Stimulated activated CD8-positive, alpha-beta memory T cell treated with anti-CD3 and anti-CD28 coated beads, Interleukin-4, amount 100 ng/mL, for 1 hour (primary cell): ENCODE measurements at places on chromosomes 2 and 18.

DNA sequence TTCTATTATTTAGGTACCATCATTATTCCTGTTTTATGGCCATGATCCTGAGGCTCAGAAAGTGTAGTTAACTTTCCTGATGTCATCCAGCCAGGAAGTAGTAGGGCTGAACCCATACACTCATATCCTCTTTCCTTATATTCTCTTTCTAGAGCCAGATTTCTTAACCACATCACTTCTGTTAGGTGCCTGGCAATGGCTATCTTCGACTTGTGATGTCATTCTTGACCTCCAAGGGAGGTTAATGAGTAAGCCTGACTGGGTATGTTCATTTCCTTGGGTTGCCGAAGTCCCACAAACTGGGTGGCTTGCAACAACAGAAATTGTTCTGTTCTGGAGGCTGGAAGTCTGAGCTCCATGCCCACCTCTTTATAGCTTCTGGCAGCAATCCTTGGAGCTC, 43.4 kb downstream of the ITGB6 start:
- DNase-seq: no peak

- no peak for DNase-seq
Observed at GRCh38 chr2:102350137-102350793, 5.3 kb upstream of the IL18R1 start.

GRCh38 chr2:173750353-173750801, 214.8 kb downstream of the SP3 start:
- DNase-seq: no peak

- no peak for DNase-seq
Observed at GRCh38 chr2:47088371-47089082, 66.6 kb downstream of the STPG4 start.

DNA sequence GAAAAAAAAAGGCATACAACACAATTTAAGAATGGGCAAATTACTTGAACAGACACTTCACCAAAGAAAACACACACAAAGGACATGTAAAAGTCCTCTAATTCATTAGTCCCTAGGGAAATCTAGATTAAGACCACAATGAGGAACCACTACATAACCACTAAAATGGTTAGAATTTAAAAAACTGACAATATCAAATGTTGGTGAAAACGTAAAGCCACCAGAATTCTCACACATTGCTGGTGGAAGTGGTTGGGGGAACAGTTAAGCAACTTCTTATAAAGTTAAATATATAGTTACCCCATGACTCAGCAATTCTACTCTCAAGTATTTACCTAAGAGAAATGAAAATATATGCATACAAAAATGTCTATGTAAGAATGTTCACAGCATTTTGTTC, 11.8 kb downstream of the RTN4 start:
- no peak for DNase-seq

GRCh38 chr2:104321796-104322349, 532.0 kb upstream of the POU3F3 start:
- no peak for DNase-seq

DNA sequence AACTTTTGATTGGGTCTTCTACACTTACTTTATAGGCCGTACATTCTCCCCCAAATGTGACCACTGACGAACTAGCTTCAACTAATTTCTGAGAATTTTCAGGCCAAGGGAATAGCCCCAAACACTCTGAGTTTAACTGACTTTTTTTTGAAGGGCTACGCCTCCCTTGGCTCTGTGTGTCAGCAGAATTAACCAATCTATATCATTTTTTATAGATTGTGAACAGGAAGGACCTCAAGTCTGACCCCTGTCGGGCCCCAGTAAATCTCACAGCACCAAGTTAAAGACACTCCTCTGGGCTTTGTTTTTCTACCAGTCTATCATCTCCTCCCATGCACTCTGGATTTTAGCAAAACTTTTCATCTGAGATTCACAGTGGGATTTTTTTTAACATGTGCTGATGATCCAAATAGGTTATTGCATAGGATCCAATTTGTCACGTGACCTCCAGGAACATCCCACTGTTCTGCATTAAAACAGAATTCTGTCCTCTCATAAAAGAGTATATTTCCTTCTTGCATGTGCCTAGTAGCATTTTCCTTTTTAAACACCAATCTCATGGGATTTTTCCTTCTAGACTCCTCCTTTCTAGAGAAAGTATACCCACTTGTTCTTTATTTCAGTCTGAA, 307.1 kb downstream of the OSR1 start:
- DNase-seq: no peak

DNA sequence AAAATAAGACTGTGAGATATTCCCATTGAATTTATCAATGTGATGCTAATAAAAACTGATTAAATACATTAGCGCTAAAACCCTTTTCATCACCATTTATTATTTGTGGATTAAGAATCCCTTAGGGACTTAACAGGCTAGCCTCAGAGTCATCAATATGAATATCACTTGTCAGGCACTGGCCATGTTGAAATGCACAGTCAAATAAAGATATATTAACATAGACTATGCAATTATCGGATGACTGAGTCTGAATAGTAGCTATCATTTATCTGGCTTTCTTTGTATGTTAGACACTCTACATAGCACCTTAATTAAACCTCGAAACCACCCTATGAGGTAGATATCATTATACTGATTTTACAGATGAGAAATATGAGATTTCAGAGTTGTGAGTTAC, 213.6 kb downstream of the RDH14 start:
- DNase-seq: no peak

GRCh38 chr2:55869637-55870325, 53.8 kb downstream of the EFEMP1 start:
- no peak for DNase-seq

DNA sequence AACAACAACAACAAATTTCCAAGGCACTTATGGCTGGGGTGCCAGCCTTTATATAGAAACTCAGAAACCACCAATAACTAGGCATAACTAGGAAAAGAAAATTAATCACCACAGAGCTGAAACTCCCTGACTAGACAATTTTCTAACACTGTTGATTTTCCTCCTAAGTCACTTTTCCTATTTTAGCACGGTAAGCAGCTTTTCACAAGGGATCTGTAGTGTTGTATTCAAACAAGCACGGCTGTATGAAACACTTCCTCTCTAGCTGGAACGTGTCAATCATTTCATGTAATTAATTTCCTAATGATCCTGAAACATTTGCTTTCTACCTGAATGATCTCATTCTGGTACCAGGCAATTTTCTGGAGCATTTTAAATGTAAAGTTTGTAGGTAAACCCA, 645.0 kb downstream of the IRS1 start:
- DNase-seq: no peak

- no peak for DNase-seq
Observed at GRCh38 chr2:180892091-180892490, 88.3 kb upstream of the UBE2E3 start.

- no peak for DNase-seq
Observed at GRCh38 chr18:44036501-44036900, 644.2 kb upstream of the SETBP1 start.

DNA sequence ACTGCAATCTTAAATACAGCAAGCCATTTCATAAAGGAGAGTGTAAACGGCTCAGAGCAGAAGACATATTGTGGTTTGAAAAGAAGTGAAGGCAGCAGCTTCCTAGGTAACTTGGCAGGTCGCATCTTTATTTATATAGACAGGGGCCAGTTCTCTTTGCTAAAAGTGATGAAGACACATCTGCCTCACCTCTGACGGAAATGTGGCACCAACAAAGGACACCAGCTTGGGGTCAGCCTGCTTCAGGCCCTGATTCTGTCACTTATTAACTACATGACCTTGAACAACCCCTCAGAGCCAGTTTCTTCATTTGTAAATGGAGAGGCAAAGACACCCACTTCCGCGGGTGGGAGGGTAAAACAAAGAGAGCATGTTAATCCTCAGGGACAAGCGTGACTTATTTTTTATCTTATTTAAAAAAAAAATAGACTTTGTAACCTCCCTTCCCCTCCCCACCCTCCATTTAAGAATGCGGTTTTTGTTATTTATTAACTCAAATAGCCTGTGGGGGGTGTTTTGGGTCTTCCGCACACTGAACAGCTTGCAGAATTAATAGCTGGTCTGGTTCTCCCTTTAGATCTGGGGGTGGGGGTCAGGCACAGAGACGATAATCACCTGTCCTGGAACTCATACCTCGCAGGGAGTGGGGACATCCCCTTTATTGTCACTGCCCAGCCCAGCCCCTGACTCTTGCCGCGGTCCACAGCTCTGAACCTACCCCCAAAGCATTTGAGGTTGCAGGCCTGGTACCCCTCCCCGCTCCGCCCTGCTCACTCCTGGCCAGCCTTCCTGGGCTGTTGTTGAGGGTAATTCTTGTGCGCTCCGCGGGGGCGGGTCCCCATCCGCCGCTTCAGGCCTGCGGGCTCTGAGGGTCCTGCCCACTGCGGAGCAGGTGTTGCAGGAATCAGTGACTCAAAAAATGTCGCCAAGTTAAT, 64.2 kb upstream of the TMEM17 start:
- DNase-seq: no peak

DNA sequence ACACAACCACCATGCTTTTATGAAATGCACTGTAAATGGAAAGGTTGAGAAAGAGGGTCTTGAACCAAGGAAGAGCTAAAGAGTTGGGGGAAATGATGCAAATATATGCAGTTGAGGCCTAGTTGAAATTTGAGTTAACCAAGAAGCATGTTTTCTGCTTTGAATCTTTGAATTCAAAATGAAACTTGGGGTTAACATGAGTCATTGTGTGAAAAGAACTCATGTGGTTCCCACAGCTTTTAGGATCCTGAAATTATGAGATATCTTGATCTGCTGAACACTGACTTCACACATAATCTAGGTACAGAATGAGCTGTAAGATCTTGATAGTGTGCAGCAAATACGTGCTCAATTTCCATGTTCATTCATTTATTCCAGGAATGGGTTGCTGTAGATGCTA, 422.9 kb upstream of the TRIB2 start:
- DNase-seq: no peak

DNA sequence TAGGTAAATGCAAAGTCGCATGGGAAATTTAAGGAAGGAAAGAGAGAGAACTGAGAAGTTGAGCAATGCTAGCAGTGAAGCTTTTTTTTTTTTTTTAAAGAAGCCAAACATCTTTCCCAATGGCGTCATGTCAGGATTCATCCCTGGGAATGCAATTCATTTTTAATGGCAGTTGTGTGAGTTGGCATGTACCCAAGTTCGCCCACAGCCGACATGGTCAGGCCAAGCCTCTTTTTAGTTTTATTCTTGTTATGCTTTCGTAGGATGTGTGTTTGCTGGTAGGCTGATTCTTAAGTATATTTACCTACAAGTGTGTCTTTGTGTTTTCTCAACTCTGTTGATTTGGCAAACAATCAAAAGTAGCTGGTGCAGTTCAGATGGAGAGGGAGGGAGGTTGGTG, 127.6 kb upstream of the ITGA6 start:
- DNase-seq: no peak

DNA sequence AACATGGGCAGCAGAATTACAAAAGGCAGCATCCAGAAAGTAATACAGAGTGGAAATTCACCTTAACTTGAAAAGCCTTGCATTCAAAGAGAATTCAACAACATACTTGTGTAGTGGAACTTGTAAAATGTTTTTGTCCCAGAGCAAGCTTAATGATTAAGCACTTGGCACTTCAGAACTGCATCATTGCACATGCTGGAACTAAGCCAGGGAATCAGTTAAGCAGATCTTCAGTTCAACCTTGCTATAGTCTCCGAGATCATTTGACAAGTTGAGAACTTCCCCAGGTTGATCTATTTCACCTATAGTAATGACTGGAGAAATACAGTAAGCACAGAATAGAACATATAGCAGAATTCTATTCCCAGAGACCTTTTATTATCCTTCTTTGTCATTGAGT, 1337.2 kb upstream of the NXPH2 start:
- no peak for DNase-seq

DNA sequence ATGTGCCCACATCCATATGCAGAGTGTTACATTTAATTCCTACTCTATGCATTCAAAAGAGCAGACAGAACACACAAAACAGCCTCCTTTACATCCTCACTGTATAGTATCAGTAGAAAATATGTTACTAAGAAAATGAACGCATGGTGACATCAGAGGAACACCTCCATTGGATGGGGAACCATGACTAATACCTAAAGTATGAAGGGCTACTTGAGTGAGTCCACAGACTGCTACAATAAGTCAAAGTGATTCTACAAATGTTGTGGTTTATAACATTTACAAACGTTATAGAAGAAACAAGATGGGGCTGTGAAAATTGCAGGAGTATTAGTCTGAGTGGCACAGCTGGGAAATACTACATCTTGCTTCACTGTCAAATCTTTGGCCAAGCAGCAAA, 1830.9 kb upstream of the PIK3C3 start:
- no peak for DNase-seq

GRCh38 chr18:31741097-31741735, 19.5 kb downstream of the SLC25A52 start:
- DNase-seq: peak; percentile 21

- DNase-seq: no peak
Observed at GRCh38 chr2:216491793-216492596, 6.6 kb upstream of the RPL37A start.

DNA sequence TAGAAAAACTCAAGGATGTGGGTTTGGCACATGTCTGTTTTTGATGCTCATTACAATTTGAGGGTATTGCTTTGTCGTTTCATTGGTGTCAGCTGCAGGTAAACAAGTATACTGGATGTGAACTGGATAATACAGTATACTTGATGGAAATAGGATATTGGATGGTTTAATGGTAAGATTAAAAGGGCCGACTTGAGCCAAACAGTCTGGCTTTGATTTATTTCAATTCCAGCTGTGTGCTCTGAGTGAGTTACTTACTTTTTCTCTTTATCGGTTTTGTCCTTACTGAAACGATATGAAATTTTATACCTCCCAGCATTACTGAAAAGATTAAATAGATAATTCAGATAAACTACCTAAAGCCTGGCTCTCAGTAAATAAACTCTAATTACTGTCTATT, 227.6 kb downstream of the ASXL3 start:
- DNase-seq: no peak

DNA sequence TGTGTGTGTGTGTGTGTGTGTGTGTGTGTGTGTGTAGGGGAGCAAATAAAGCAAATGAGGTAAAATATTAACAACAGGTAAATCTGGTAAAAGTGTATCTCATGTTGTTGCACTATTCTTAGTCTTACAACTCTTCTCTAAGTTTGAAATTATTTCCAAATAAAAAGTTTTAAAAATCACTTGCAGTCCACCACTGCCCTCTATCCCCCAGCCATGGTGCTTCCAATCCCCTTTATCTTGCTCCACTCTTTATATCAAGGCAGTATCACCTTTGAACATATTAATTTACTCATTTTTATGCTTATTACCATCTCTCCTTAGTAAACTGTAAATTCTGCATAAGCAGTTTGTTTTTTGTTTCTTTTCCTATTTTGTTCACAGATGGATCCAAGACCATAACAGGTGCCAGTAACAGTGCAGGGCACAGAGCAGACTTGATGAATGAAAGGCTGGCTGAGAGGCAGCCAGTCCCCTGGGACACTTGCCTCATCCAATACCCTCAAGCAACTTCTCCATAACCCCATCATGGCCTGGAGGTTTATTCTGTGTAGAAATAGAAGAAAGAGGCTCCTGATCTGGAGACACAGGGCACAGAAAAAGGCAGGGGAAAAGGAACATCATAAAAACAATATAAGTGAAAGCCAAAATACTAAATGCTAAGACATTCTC, 67.6 kb downstream of the LDAH start:
- DNase-seq: no peak

DNA sequence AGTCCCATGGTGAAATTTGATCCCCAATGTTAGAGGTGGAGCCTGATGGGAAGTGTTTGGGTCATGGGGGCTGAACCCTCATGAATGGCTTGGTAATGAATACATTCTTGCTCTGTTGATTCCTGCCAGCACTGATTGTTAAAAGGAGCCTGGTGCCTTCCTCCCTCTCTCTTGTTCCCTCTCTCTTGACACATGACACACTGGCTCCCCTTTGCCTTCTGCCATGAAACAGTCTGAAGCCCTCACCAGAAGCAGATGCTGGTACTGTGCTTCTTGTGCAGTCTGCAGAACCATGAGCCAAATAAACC, 30.6 kb upstream of the EPC2 start:
- no peak for DNase-seq
